ENCODE measurements at places on chromosomes 7 and 10. TPM values are rescaled to one million over a fixed set of nuclear protein-coding genes. Genes with fewer than 3 reads are reported as not detected.

DNA sequence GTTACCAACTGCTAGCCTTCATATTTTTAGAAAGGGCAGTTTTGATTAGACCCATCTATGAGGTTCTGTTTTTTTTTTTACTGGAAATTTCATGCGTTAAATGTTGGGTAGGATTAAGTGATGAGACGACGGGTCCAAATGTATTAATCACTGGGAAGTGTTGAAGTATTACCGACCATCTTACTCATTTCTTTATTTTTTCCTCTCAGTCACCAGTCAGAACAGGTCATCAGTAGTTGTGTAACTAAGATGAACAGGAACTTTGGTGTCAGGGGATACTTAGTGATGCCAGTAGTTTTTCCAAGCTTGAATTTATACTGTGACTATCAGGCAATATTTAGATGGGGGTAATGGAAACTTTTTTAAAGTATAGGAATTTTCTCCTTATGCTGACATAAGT is 14.2 kb downstream of the TFAM start:
- no peaks in the 10 kb centered on the region for H3K4me1 ChIP-seq
- no peak overlapping the region for H3K4me3 ChIP-seq
- H3K27ac ChIP-seq = no peak overlapping the region
- peaks cover 12% of the 10 kb centered on the region for H3K36me3 ChIP-seq
- H3K27me3 ChIP-seq = no peaks in the 10 kb centered on the region
- no peak for DNase-seq

DNA sequence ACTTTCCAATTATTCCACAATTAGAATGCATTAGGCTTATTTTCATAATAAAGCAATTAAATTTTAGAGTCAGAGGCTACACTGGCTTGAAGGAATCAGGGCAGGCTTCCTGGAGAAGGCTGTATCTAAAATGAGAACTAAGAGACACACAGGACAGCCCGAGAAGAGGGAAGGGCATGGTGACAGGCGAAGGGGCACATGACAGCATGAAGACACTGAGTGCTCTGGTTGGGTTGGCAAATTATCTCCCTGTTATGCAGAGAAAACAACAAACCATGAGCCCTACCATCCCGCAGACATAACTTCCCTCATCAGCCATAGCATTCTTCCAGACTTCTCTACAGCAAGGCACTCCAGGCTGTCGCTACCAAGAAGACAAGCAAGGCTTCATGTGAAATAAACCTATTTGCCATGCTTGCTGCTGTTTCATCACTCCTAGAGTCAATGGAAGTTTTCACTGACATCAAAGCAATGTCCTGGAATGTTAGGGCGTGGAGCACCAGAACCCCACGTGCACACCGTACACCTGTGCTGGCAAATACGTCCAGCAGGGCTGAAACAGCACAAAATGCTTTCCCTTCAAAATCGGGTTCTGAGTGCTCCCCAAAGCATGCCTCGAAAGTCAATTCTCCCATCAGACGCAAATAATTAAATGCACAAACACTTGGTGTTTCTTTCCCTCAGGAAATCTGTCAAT is 21.3 kb downstream of the VOPP1 start:
- peaks cover 45% of the 10 kb centered on the region for H3K4me1 ChIP-seq
- DNase-seq = no peak
- no peak overlapping the region for H3K4me3 ChIP-seq
- no peaks in the 10 kb centered on the region for H3K36me3 ChIP-seq
- no peaks in the 10 kb centered on the region for H3K27me3 ChIP-seq

DNA sequence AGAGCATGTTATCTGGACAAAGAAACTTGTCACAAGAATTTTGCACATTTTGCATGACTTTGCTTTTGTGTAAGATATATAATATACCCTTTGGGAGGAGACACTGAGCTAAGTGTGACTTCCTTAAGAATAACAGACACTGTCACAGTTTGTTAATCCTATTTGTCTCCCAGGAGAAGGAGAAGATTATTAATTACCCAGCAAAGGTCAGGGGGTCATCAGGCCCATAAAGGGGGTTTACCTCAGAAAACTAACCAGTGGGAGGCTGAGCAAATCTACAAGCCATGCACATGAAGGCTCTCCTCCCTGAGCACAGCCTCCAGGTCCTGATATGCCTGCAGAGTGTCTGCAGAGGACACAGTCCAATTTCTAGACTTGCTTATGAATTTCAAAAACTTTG is 10.1 kb upstream of the MET start:
- H3K4me3 ChIP-seq = no peak overlapping the region
- no peak for DNase-seq
- no peaks in the 10 kb centered on the region for H3K4me1 ChIP-seq
- no peak overlapping the region for H3K27ac ChIP-seq

The PLAU gene
- total RNA-seq = 9.9 TPM

The MSMB gene
- total RNA-seq = not detected
